ENCODE measurements at places on chromosomes 5 and 9. TPM values are rescaled to one million over a fixed set of nuclear protein-coding genes. Genes with fewer than 3 reads are reported as not detected.

The MARVELD2 gene
- 0.02 TPM for polyA plus RNA-seq

The PCDHGB1 gene
- 0.04 TPM for polyA plus RNA-seq

The C9orf153 gene
- polyA plus RNA-seq: 0.16 TPM

The CNTLN gene
- polyA plus RNA-seq: 1.1 TPM

The PCDHB11 gene
- 0.19 TPM for polyA plus RNA-seq

Data from spleen (tissue), 13 donors.